ENCODE measurements at places on chromosomes 12 and 14. TPM values are rescaled to one million over a fixed set of nuclear protein-coding genes. Genes with fewer than 3 reads are reported as not detected.

The MAP1LC3B2 gene
- total RNA-seq, result not detected

GRCh38 chr14:36701132-36701531, 39.5 kb downstream of the PAX9 start:
- DNase-seq, result no peak

DNA sequence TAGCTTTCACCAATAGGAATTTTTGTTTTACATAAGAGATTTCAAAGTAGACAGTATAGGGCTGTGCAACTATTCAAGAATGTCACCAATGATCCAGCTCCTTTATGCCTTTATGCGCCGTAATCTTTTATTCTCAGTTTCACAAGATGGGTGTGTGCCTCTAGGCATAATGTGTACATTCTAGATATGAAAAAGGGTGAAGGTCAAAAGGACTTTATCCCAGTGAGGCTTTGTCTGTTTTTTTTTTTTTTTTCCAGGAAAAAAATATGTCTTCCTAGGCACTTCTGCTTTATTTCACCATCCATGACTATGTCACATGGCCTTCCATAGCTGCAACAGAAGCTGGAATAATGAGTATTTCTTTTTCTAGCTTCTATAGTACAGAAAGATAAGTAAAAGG, 142.3 kb upstream of the IGF1 start:
- DNase-seq, result no peak

GRCh38 chr12:128266086-128266485, 884 bp upstream of the TMEM132C start:
- no peak for DNase-seq

DNA sequence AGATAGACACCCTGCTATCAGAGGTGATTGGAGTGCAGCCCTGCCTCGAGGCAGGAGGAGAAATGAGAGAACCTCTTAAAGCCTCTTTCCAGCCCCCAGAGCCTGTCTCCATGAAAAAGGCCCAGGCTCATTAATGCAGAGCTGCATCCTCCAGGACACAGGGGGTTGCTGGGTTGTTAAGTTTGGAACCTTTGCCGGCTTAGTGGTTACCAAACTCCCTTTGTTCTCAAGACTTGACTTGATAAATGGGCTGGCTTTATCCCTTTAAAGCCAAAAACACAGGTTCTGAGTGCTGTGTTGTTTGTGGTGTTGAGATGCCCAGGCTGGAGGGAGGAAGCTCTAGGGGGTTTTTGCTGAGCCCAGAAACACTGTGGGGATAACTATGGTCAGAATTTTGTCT, 71.0 kb downstream of the DAD1 start:
- no peak for DNase-seq

DNA sequence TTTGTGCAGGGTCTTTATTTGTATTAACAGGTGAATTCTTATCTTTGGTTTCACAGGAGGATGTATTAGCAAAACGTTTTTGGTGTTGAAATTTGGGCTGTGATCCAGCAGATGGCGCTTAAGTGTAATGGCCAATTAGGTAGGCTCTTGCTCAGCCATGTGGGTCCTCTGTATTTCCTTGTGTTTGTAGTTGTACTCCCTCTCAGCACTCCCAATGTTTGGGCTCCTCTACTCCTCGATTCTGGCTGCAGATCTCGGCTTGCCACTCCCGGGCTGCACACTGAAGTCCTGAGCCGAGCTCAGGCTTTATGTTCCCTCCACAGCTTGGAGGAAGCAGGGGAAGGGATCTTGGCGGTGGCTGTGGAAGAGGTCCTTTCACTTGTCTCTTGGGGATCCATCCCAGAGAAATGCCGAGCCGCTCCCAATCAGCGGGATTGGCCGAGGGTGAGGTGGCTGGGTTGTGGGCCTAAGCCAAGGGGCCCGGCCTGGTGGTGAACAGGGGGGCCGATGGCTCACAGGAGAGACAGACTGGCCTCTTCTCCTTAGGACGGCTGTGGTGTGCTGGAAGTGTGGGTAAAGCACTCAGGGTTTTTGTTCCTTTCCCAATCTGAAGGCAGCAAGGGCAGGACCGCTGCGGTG, 133.7 kb downstream of the AEBP2 start:
- DNase-seq, result peak; percentile 60

The AKAP5 gene
- total RNA-seq, result 0.39 TPM

Measured in activated CD4-positive, alpha-beta T cell treated with anti-CD3 and anti-CD28 coated beads for 36 hours (primary cell).